EL (cell line): ENCODE measurements at places on chromosomes 12 and 14.
A peak's percentile ranks its signal among the peaks of the same experiment; 100 is the strongest.

- peak; percentile 99 for DNase-seq
Measured at GRCh38 chr12:27523642-27524493, at the start of gene PPFIBP1. PPFIBP1 (plus strand) TSS chr12:27524206; CDS start chr12:27633397, 109,191 bp downstream.

GRCh38 chr14:28142400-28143015, 624.1 kb upstream of the FOXG1 start:
- DNase-seq, result no peak

GRCh38 chr12:15979096-15980092, 68.3 kb downstream of the DERA start:
- DNase-seq, result peak; percentile 90

- no peak for DNase-seq
Measured at GRCh38 chr12:77630344-77630743, 200.3 kb upstream of the NAV3 start.

DNA sequence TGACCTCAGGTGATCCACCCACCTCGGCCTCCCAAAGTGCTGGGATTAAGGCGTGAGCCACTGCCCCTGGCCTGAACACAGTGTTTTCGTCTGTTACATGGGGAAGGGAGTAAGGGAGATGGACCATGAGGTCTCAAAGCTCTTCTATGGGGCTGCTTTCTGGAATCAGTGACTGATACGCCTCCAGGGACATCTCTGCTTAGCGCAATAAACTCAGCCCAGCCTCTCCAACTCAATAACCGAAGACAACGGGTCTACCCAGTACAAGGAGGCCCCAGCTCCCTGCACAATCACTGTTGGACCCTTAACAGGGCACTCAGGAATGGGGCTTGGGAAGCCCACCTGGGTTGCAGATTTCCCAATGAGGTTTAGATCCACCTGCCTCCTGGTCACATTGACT, 42.6 kb upstream of the CHGA start:
- DNase-seq, result no peak

GRCh38 chr12:2553388-2554126, 241.2 kb upstream of the FKBP4 start:
- DNase-seq, result no peak

DNA sequence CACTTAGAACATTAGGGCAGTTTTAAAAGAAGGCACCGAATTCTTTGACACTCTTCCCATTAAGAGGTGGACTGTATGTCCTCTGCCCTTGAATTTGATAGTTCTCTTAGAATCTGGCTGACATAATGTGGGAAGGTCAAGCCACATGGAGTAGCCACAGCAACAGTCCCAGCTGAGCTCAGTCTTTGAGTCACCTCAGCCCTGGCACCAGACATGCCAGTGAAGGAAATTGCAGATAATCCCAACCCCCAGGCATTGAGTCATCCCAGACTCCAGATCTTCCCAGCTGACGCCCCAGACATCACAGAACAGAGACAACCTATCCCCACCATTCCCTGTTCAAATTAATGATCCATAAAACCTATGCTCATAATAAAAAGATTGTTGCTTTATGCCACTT, 83.4 kb downstream of the GTF2A1 start:
- peak; percentile 79 for DNase-seq

DNA sequence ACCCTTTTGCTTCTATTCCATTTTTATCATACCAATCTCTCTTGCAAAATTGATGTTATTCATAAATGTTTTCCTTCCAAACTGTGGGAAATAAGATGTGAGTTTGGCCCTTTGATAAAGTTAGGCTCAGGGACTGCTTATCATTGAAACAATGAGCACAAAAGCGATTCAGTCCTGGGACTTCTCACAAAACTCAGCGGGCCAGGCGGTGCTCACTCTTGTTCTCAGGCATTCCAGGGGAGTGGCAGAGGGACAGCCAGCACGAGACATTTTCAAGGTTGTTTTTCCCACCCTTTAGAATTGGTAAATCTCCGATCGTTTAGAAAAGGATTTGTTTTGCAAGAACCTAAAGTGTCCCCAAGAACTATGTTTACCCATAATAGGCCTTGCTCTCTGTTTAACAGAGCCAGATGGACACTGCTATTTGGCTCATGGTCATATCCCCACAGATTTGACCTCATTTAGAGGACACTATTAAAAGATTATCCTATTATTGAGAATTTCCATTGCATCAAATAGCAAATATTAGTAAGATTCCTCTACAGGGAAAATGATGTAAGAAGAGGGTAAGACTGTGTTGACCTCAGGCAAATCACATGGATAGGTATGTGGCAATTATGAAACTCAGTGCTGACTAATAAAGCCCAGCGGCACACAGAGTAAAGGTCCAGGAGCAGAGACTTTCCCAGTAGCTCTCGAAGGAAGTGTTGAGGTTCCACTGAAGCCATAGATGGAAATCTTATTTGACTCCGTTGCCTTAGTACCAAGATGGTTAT, 102.7 kb upstream of the USP44 start:
- peak; percentile 94 for DNase-seq

DNA sequence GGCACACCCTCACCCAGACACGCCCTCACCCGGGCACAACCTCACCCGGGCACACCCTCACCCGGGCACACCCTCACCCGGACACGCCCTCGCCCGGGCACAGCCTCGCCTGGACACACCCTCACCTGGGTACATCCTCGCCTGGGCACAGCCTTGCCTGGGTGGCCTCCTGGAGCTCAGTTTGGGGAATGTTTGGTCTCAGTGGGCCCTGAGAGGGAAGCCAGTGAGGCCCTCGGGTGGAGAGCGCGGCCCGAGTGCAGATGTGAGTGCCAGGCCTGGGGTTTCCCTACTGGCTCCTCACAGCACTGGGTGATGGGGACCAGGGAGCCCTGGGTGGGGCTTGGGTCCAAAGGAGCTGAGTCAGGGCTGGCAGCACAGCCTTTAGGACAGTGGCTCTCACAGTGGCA, 23.8 kb downstream of the GALNT9 start:
- DNase-seq, result no peak

DNA sequence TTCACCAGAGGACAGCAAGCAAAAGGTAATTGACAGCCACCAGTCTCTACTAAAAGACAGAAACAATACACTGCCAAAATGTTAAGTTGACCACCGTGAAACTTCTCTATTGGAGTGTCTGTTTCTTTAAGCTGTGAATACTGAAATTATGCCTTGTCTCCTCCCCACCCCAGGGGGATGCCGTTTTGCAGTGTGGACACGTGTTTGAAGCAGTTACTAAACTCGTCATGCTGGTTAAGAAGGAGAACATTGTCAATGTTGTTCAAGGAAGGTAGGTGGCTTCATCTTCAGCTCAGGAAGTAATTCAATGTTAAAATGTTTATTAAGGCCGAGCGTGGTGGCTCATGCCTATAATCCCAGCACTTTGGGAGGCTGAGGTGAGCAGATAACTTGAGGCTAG, 32.8 kb downstream of the KCTD10 start:
- no peak for DNase-seq
